ENCODE measurements at places on chromosomes 5 and 9.

DNA sequence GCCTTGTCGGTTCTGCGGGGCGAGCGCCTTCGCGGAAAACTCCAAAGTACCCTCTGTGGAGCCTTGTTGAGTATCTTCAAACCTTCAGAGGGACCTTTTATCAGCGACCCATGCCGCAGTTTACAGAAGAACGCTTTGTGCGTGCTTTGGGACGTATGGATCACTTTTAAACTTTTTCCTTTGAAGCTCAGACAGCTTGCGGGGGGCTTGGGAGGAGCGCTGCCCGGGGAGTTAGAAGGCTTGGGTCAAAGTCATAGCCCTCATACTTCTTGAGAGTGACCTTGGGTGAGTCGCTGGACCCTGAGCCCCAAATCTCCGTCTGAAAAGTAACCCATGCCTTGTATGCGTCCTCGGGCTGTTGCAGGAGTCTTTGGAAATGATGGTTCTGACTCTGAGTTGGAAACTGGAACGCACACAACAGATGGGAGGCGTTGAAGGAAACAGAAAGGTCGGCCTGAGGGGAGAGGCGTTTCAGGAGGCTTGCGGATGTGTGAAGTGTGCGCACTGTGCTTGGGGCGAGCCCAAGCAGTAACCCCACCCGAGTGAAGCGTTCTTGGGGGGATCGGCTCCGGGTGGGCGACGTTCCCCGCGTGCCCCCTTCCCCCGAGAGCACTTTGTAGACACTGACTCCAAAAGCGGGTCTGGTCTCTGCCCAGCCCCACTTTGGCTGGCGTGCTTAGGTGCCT is 661 bp upstream of the SLC25A51 start:
- no peak for DNase-seq

DNA sequence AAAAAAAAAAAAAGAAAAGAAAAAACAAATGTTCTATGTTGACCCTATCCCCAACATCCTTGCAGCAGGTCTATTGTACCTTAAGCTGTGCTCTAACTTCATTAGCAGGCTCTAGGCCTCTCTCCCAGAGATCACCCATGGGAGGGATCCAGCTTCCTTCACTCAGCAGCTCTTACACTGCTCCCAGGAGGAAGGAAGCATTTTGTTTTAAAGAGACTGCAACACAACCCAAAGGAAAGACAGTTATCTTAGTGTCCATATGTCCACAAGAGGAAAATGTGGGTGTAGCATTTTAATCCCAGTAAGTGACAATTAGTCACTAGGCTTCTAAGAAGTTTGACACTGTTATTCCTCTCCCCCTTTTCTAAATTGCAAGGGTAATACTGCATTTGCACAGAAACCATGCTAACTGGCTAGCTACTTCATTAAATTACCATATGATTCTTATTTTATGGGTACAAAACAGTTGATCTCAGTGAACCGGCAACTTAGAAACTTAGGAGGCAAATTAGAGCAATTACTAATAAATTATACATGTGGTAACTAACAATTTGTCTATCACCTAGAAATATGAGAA is 58.8 kb downstream of the MARCHF3 start:
- DNase-seq = no peak

GRCh38 chr5:150309101-150309885 is 6.6 kb upstream of the ARSI start:
- no peak for DNase-seq

- no peak for DNase-seq
Observed at GRCh38 chr5:37552770-37553719, 173.9 kb downstream of the WDR70 start.

- DNase-seq = no peak
Observed at GRCh38 chr5:121525706-121526105, 326.0 kb upstream of the FTMT start.

GRCh38 chr9:129887334-129888292 is 52.4 kb downstream of the USP20 start:
- DNase-seq = peak; percentile 61

DNA sequence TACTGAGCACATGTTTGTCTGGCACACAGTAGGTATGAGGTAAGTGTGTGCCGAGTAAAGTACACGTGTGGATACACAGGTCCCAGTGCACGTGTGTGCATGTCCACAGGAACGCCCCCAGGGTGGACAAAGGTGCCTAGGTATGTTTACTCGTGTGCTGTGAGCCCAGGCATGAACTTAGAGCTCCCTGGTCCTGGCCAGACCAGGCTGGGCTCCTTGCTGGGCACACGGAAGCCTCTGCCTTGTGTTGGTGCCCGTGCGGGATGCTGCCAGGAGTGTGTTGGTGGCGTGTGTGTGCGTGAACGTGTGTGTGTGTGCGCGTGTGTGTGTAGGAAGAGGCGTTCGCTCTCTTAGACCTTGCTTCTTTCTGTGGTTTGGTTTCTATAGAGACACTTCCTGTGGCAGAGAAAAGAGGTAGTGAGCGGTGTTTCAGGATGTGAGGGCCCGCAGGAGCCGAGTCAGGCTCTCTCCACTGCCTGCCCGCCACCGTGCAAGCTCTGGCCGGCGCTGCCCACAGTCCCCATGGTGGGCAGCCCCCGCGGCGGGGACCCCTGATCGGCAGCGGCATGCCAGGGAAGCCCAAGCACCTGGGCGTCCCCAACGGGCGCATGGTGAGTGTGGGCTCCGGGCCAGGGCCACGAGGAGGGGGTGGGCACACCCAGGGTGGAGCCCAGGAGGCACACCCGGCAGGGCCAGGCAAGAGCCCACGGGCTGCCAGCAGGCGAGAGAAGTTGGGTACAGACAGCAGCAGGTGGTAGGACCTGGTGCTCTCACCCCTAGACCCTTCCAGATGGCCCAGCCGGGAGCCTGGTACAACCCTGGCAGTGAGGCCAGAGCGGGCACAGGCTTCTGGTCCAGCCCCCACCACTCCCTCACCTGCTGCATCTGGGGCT is at the start of gene RGS14:
RGS14 (plus strand) TSS at position 466 of the 893 bp plus-strand sequence; CDS start at position 567, 101 bp downstream.
- DNase-seq = peak; percentile 59
